ENCODE measurements at places on chromosomes 12 and 14.

GRCh38 chr12:62720661-62721330, 214.2 kb downstream of the PPM1H start:
- no peak for DNase-seq

- DNase-seq: peak; percentile 65
These were observed 90.5 kb upstream of the TMPO start for GRCh38 chr12:98424726-98425401.

DNA sequence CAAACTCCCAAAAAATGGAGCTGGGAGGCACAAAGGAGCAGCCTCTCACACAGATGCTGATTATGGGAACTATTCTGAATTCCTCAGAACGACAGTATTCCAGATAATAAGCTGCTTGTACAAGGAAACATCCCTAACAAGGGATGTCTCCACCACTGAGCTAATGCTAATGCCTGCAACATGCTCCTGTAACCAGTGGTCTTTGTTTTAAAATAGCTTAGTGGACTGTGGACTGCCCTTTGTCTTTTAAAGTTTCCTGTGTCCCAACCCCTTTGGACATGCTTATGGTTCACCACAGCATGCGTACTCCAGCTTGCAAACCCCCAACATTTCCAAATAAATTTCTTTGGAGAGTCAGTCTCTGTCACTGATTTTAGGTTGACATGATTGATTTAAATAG, 16.4 kb upstream of the PITPNM2 start:
- no peak for DNase-seq

GRCh38 chr14:77752799-77753516, 8.0 kb downstream of the SNW1 start:
- DNase-seq: no peak

GRCh38 chr14:95227279-95227860, 70.0 kb upstream of the DICER1 start:
- DNase-seq: no peak

DNA sequence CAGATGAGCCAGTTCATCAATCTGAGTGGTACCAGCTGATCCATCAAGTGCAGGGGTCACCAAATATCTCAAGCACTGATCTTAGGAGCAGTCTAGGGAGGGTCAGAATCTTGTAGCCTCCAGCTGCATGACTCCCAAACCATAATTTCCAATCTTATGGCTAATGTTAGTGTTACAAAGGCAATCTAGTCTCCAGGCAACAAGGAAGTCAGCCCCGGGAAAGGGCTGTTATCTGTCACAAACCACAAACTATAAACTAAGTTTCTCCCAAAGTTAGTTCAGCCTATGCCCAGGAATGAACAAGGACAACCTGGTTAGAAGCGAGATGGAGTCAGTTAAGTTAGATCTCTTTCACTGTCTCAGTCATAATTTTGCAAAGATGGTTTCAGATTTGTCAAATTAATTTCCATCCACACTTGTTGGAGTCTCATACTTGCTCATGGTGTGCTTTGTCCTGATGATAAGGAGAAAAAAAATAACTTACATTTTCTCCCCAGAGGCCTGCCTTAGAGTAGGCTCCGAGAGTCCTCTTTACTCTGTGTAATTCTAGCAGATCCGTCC, 3.9 kb upstream of the ABHD4 start:
- no peak for DNase-seq

GRCh38 chr14:100078997-100079725, 13.9 kb downstream of the EVL start:
- DNase-seq: no peak

GRCh38 chr12:130656411-130656810, 59.7 kb downstream of the RIMBP2 start:
- no peak for DNase-seq

DNA sequence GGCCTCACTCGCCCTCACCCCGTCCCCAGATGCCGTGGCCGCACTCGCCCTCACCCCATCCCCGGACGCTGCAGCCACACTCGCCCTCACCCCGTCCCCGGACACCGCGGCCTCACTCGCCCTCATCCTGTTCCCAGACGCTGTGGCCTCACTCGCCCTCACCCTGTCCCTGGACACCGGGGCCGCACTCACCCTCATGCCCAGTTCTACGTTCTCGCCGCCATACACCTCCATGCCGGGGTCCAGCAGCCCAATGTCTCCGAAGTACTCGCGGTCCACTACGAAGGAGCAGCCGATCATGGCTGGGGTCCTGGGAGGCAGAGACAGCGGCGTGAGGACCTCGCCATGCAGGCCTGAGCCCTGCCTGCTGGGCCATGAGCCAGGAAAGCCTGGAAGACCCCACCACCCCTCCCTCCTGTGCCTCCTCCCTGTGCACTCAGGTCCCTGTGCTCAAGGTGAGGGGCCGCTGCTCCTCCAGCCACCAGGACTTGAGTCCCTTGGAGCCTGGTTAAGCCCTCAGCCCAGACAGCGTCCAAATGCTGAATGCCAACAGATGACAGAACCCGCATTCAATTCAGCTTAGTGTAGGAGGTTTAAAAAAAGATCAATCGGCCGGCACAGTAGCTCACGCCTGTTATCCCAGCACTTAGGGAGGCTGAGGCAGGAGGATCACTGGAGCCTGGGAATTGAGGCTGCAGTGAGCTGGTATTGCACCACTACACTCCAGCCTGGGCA, 81.5 kb downstream of the GALNT9 start:
- DNase-seq: no peak

GRCh38 chr12:124213666-124214347, 81.1 kb upstream of the RFLNA start:
- no peak for DNase-seq

GRCh38 chr14:73369428-73369827, 88.9 kb downstream of the NUMB start:
- DNase-seq: no peak

DNA sequence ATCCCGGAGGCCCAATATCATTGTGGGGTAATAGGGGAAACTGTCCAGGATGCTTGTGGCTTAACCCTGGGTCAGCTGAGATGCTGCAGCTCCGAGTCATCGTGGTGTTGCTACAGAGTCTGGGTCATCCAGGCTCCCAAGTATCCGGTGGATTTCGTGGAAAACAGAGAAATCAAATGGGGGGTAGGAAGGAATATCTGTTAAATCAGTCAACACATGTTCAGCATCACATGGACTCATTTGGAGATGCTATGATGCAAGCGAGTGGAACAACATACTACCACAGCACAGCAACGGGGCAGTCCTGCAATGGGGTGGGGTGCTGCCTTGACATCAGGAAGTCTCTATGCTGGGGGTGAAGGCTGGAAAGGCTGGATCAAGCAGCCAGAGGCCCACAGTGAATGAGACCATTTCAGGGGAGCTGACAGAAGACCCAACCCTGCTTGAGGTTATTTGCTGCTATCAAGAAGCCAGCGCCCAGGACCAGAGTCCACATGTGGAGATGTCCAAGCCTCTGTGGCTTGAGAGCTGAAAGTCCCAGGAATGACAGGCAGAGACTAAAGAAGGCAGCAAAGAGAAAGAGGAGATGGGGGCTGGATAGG, 22.9 kb downstream of the VDR start:
- DNase-seq: no peak

DNA sequence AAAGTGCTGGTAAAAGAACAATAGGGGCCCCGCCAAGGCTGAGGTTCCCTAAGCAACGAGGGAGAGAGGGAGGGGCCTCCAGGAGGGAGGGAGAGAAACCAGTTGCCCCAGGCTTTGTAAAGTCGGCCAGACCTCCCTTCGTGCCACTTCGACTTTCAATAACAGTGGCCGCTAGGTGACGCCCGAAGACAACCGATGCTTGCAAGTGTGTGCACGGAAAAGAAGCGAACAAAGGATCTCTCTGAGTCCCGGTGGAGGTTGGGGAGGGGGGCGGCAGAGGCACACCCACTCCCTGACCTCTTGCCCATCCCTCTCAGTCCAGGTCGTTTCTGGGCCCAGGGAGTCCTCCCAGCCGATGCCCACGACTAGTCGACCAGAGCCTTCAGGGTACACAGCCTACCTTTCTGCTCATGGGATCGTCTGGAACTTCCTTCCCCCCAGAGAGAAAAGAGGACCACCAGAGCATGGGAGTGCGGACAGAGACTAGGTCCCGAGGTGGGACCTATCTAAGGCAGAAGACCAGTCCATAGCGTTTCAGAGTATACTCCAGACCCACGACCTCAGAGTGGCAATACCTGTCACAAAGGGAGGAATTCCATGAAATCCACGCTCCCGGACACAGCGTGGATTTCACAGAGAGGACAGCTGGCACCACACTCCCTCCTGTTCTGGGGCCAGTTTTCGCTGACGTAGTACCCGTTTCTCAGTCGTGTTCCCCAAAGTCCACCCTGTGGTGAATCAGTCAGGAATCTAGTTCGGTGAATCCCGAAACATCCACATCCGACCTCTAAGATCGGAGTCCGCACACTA, 262.7 kb upstream of the ALG10B start:
- peak; percentile 72 for DNase-seq

- DNase-seq: peak; percentile 95
These were observed 1.0 kb upstream of the ERC1 start for GRCh38 chr12:989751-990660.

- no peak for DNase-seq
These were observed 77.8 kb downstream of the VWF start for GRCh38 chr12:6046511-6047180.

- DNase-seq: no peak
These were observed 1272.5 kb upstream of the SEL1L start for GRCh38 chr14:82805892-82806825.

GRCh38 chr14:101500681-101501080, 60.6 kb upstream of the DIO3 start:
- no peak for DNase-seq

- no peak for DNase-seq
These were observed 332.3 kb downstream of the ZFP36L1 start for GRCh38 chr14:68460541-68460940.

GRCh38 chr14:68982581-68982980, 3.5 kb upstream of the ACTN1 start:
- DNase-seq: no peak

- DNase-seq: no peak
These were observed 63.2 kb downstream of the AMN start for GRCh38 chr14:102985665-102986064.

GRCh38 chr12:29883941-29884554, 100.3 kb upstream of the TMTC1 start:
- no peak for DNase-seq

DNA sequence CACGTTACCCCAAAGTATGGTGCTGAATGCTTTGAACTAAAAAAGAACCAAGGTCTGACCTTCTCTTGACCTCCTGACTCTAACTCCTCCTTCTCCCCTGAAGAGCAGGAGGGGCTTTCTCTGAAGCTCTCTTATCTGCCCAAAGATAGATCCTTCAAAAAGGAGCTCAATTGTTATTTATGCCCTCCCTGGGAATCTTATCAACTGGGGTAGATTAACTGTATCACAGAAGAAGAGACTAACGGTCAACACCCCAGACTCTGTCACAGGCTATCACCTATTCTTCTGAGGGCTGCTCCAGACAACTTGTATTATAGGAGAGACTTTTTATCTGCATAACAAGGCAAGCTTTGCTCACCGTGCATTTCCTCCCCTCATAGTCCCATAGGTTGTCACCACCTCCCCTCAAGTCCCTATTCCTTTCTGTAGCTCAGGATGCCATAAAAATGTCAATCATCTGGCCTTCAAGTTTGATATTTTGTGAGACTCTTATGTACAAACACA, 86.6 kb downstream of the PAPLN start:
- no peak for DNase-seq

DNA sequence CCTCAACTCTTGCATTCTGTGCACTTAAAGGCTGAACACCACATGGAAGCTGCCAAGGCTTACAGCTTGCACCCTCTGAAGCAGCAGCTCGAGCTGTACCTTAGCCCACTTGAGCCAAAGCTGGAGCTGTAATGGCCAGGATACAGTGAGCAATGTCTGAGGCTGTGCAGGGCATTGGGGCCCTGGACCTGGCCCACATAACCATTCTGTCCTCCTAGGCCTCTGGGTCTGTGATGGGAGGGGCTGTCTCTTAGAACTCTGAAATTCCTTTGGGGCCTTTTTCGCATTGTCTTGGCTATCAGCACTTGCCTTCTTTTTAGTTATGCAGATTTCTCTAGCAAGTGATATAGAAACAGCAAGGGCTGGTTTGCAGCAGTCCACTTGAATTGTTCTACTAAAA, 303.8 kb upstream of the CLEC14A start:
- no peak for DNase-seq
